EH (cell line): ENCODE measurements at places on chromosomes 1 and 21.

GRCh38 chr1:234114648-234115307 is 210.3 kb downstream of the SLC35F3 start:
- peak; percentile 68 for DNase-seq

DNA sequence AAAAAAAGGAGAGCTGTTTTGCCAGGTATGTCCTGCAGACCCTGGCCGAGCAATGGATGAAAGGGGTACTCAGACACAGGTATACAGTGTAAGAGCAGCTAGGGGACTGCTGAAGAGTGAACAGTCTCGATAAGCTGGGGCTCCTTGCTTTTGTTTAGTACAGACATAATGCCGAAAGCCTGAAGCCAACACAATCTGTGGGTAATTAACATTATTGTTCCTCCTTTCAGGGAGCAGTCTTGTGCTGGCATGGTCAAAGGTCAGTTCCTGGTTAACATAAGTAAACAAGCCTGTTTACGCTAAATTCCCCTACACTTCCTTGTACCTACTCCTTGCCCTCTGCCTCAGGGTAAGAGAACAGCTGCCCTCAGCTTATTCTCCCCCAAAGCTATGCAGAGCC is 272.3 kb upstream of the ST6GALNAC5 start:
- DNase-seq = no peak

GRCh38 chr1:88877382-88877825 is 14.0 kb downstream of the GTF2B start:
- DNase-seq = peak; percentile 50

GRCh38 chr1:160708801-160709200 is 2.8 kb downstream of the CD48 start:
- no peak for DNase-seq

- no peak for DNase-seq
Observed at GRCh38 chr1:68826836-68827235, 330.0 kb upstream of the DEPDC1 start.

GRCh38 chr1:64403331-64403730 is 66.6 kb upstream of the CACHD1 start:
- DNase-seq = peak; percentile 6

GRCh38 chr1:230596306-230596705 is 46.0 kb upstream of the COG2 start:
- DNase-seq = no peak

DNA sequence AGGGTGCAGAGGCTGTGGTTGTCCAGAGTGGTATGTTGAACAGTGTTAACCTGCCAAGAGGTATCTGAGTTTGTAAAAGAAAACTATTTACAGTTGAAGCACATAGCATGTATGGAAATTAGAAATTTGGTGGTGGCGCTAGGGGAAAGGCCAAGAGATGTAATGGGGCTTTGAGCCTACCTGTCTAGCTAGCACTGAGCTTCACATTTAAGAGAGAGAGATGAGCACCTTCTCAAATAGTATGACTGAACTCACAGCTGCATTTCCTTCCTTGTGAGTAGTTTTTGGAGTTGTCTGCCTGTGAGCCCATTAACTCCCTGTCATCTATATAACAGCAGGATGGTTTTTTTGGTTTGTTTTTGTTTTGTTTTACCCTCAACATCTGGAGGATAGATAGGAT is 4.0 kb downstream of the CLIC4 start:
- no peak for DNase-seq

DNA sequence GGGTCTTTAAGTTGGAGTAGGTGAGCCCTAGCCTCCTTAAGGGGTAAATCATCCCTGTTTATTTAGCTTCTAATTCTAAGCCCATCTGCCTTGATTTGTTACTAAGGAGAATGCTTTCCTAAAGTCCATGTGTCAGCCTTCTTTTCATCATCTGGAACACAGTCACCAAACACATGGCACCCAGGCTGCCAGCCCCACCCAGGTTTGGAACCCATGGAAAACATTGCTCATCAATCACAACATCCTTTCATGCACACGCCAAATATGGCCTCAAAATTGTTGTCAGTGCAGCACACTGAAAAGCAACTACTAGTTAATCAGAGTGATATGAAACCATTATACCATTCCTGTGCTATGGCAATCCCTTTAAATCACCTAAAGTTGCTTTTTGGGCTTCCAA is 386.7 kb upstream of the ESRRG start:
- no peak for DNase-seq

GRCh38 chr1:200610846-200611245 is 9.7 kb downstream of the KIF14 start:
- DNase-seq = peak; percentile 65

- no peak for DNase-seq
Observed at GRCh38 chr1:15735304-15736037, 587 bp upstream of the SLC25A34 start.

GRCh38 chr21:35641271-35642016 is 418.9 kb downstream of the SETD4 start:
- DNase-seq = peak; percentile 89

DNA sequence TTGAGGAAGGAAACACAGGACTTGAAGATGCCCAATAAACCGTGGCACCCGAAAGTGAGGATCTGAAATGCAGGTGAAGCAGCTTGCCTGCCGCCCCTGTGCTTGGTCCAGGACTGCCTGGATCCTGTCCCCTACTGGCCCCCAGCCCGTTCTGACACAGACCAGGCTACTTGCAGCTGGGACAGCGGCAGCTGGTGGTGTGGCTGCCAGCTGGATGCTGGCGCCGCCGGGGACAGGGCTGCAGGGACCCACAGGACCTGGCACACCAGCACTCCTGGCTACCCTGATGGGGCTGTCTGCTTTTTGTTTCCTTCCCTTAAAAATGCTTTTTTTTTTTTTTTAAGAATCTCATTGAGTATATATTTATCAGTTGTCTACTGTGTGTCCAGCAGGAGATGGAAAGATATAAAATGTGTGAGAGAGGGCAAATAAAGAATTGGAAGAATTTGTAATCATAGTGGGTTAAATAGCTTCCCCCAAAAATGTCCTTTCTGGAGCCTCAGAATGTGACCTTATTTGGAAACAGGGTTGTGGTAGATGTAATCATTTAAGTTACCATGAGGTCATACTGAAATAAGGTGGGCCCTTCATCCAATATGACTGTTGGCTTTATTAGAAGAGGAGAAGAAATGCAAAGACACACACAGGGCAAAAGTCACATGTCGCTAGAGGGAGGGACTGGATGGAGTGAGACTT is 165.6 kb downstream of the DSCAM start:
- DNase-seq = peak; percentile 58

- DNase-seq = no peak
Observed at GRCh38 chr1:76053021-76053420, 21.5 kb upstream of the ST6GALNAC3 start.

GRCh38 chr1:45503462-45504360 is 3.6 kb downstream of the MMACHC start:
- DNase-seq = no peak

- peak; percentile 86 for DNase-seq
Observed at GRCh38 chr1:22976461-22977243, 4.0 kb upstream of the LACTBL1 start.

- peak; percentile 9 for DNase-seq
Observed at GRCh38 chr1:161872506-161872905, 106.4 kb downstream of the ATF6 start.

DNA sequence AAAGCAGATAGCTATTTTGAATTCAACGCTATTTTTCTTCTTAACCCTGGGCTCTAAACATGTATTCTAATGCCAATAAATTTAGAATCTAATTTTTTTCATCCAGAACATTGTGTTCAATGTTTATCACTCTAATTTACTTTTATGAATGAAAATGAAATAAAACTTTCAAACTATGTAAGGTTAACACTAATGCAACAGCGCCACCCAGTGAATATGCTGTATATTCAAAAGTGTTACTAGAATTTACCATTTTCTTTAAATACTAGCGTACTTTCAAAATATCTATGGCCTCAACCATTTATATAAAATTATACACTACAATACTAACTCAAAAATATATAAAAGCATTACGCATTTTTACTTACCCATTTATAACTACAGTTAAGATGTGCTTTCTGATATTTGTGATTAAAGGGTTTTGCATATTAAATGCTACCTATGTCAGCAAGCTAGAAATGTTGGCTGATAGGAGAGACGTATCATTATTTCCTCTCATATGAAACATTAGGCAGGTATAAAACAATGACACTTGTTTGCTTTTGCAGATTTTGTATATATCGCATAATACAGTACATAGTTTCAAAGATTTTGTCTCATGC is 5.9 kb upstream of the NUF2 start:
- DNase-seq = peak; percentile 64

GRCh38 chr1:3472906-3473305 is 18.4 kb downstream of the ARHGEF16 start:
- no peak for DNase-seq

- no peak for DNase-seq
Observed at GRCh38 chr1:94643819-94644218, 102.3 kb upstream of the F3 start.

GRCh38 chr1:180941518-180942275 is 29.0 kb downstream of the KIAA1614 start:
- DNase-seq = no peak

GRCh38 chr1:91745640-91746373 is 140.1 kb downstream of the TGFBR3 start:
- DNase-seq = no peak

DNA sequence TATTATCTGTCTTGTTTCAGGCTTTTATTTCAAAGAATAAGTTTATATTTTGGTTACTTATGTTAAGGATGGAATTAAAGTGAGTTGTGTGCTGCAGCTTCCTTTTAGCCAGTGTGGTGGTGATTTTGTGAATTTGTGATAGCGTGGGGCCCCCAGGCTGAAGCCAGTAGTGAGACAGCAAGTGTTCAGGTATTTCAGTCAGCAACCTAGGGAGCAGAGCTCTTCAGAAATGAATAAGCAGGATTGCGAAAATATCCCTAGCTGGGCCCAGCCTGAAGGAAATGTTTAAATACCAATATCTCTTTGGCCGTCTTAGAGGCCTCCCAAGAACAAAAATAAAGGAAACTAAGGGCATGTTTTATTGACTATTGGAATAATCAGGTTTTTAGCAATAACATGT is 150.8 kb upstream of the C1orf105 start:
- peak; percentile 56 for DNase-seq

DNA sequence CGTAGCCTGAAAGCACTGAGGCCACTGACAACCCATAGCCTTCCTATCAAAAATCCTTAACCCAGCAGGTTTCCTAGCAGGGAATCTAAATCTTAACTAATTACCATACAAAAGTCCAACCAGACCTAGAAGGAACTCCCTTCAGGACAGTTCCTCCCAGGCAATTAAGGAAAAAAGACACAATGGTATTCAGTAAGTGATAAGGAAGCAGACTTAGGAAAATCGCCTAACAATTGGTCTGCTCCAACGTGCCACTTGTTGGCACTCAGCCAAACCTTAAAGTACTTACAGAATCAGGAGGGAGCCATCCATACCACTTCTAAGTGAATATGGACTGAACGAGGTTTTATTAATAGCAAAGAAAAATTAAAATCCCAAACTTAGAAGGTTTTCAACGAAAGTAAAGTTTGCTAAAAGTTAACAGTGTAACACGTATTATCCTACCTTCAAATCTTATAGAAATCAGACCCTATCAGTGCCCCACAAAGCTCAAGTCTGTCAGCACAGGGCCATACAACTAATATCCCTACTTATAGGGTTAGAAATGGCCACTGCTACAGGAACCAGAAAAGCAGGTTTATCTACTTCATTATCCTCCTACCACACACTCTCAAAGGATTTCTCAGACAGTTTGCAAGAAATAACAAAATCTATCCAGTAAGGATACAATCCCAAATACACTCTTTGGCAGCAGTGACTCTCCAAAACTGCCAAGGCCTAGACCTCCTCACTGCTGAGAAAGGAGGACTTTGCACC is 29.0 kb downstream of the SPATA6 start:
- no peak for DNase-seq

- DNase-seq = no peak
Observed at GRCh38 chr1:10664251-10664650, 132.2 kb downstream of the CASZ1 start.

DNA sequence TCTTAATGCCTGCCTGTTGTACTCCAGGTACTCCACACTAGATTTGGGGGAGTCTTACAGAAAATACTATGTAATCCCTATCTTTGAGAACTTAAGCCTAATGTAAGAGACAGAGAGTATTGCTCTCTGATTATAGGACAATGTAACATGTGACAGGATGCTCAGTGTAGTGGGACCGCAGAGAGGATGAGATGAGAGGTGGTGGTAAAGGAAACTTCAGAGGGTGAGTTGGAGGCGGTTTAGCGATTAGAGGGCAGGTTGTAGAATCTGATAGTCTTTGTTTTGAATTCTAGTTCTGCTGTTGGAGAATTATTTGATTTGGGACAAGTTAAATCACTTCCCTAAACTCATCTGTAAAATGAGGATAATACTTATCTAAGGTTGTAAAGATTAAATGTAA is 5.4 kb downstream of the SOAT1 start:
- no peak for DNase-seq

- no peak for DNase-seq
Observed at GRCh38 chr1:188061881-188062280, 1233.1 kb downstream of the PLA2G4A start.

DNA sequence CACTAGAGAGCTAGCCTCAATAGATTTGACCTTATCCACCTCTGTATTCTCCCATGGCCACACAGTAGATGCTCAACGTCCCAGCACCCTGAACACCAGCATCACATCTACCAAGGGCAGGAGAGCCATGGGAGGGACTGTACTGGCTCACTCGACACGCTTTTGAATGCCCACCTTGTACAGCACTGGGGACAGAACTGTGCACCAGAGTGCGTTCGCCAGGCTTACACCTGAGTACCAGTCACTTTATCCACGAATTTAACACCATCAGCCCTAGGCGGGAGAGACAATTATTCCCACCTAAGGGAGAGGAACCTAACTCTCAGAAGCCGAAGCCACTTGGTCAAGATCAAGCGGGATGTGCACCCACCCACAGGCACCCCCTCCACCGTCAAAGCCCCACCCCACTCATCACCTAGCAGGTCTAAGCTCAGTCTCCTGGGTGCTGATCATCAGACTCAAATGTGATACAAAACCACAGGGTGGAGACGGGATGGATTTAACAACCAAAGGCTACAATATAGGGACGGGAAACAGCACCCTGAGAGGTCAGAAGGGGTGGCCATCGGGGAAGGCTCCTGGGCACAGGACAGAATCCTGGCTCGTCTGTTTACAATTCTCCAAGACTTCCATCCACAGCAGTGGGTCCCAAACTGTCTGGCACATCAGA is 110.5 kb downstream of the GLIS1 start:
- DNase-seq = no peak

DNA sequence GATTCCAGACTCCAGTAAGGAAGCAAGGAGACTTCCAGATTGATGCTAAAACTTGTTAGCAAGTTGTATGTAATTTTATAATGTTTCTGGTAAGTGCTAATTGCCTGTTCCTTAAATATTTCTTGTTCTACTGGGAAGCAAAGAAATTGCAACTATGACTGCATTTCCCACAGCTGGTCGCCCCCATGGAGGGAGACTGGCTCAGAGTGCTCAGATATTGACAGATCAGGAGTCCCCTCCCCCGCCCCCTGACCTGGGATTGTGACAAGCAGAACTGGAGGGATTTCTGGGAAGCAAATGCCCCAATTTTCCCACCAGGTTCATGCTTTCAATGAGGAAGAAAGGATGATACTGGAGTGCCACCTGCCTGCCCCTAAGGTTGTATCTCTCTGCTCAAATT is 82.2 kb upstream of the HMGB4 start:
- no peak for DNase-seq
